ENCODE measurements at places on chromosomes 6 and 20.

DNA sequence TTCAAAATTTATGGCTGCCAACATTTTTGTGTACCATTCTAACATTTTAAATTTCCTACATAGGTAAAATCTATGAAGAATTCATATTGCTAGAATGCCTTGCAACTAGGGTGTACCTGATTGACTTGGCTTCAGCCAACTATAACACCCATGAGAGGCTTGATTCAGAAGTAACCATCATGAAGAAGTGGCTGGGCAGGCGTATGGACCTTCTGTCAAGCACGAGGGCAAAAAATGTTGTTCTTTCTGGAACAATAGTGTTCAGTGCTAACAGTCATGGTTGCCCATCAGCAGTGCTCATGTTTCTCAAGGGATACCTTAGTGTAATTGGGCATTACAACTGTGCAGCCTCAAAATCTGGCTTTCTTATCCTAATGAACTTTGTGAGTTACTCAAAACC lies 42.9 kb downstream of the ID4 start:
- no peak for DNase-seq

DNA sequence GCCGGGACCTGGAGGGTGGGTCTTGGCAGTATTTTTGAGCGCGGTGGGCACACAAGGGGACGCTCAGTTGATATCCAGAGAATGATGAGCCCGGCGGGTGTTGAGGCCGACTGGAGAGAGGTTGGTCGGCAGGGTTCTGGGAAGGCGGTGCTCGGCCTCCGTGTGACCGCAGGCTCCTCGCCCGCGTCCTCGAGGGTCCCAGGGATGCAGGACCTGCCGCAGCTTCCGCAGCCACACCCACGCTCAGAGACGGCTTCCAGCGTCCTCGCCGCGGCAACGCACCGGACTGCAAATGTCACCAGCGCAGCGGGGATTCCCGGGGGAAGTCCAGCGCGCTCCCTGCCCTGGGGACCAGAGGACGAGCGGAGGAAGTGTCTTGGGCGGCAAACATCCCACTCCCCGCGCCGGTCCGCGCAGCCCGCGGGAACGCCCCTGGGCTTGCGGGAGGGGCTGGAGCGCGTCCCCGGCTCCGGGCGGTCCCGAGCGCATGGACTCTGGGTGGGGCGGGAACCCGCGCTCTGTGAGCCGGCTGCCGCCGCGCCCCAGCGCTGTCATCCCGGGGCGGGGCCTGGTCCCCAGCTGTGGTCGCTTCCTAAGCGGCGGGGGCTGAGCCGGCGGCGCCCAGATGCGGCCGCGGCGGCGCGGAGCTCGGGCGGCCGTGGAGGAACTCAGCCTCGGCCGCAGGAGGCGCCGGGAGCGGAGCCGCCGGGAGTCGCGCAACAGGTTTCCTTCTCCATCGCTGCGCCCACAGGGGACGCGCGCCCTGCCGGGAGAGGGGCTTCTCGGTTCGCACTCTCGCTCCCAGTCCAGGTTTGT lies at the start of gene STX11:
TSS of gene STX11 (plus strand) at position 624 of the 816 bp plus-strand sequence. CDS start 36,111 bp downstream, outside the sequence.
- peak; percentile 80 for DNase-seq

GRCh38 chr6:89826029-89826528 lies 3.6 kb upstream of the CASP8AP2 start:
- no peak for DNase-seq

- DNase-seq = no peak
Observed at GRCh38 chr20:22411627-22412450, 172.5 kb downstream of the FOXA2 start.

DNA sequence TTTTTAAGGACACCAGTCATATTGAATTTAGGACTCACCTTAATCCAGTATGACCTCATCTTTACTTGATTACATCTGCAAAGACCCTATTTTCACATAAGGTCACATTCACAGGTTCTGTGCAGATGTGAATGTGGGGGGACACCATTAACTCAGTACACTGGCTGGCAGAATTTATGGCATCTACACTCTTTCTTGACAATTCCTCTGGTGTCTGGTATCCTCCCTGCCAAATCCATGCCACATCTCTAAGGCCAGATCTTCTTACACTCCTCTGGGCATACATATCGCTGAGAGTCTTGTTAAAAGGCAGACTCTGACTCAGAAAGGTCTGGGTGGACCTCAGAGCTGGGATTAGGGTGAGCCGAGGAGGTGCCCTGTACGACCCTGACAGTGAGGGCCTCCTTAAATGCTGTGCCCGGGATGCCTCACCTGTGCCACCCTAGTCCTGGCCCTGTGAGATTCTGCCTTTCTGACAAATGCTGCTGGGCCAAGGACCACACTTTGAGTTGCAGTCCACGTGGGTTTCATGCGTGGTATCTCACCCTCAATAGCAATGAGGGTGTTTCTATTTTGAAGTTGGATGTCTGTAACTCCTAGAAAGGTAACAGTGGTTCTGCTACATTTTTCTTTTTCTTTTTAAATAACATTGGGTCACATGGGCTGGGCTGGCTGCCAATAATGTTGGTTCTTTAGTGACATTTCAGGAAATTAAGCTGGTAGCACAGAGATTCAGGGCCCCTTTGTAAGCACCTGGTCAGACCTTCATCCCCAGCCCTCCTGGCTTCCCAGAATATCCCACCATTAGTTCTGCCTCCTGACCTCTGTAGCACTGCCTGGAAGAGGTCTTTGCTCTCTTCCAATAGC lies 17.2 kb upstream of the LRRN4 start:
- no peak for DNase-seq

DNA sequence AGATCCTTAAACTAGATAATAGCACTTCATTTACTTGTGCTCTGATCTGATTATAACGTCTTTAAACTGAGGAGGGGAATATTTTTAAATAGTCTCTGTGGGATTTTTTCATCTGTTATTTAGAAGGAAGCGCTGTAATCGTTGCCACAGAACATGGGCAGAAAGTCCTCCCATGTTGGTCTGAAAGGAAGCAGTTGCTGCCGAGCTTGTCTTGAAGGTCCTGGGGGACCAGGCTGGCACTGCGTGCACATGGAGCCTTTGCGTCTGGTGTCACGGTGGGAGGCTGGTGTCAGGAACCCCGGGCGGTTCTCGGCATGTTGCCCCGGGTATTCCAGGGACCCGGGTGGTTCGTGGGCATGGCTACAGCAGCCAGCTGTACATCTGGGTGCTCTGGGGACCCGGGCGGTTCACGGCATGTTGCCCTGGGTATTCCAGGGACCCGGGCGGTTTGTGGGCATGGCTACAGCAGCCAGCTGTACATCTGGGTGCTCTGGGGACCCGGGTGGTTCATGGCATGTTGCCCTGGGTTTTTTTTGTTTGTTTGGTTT lies 11.5 kb downstream of the TPD52L2 start:
- DNase-seq = no peak

- no peak for DNase-seq
Observed at GRCh38 chr6:108574457-108575141, 13.9 kb downstream of the FOXO3 start.

DNA sequence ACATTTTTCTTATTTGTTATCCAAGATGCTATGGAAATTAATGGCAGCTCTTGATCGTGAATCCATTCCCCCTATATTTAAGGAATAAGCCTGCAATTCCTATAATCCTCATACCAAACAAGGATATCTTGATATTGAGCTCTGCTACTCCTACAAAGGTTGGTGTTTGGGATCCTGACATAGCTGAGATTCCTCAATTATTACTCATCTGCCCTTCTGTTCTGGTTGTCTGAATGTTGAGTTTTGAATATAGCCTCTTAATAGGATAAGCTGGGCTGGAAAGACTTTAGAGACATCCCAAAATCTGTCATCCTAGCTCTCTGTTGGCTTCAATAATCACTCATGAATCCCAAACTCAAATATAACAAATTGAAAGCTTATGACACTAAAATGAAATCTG lies 49.9 kb downstream of the CLIC5 start:
- no peak for DNase-seq

- no peak for DNase-seq
Observed at GRCh38 chr6:131001111-131001736, 61.8 kb downstream of the EPB41L2 start.

GRCh38 chr20:41480054-41480770 lies 113.6 kb upstream of the EMILIN3 start:
- no peak for DNase-seq

- no peak for DNase-seq
Observed at GRCh38 chr6:14380086-14380820, 262.7 kb downstream of the CD83 start.

GRCh38 chr6:143844006-143844405 lies 868 bp downstream of the LTV1 start:
- DNase-seq = no peak

DNA sequence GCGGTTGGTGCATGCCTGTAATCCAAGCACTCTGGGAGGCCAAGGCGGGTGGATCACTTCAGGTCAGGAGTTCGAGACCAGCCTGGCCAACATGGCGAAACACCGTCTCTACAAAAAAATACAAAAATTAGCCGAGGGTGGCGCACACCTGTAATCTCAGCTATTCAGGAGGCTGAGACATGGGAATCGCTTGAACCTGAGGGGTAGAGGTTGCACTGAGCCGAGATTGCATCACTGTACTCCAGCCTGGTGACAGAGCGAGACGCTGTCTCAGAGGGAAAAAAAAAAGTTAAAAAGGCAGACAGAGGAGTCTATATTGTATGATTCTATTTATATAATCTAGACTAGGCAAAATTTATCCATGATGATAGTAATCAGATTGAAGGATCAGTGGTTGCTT lies 27.3 kb upstream of the PLCG1 start:
- DNase-seq = no peak

DNA sequence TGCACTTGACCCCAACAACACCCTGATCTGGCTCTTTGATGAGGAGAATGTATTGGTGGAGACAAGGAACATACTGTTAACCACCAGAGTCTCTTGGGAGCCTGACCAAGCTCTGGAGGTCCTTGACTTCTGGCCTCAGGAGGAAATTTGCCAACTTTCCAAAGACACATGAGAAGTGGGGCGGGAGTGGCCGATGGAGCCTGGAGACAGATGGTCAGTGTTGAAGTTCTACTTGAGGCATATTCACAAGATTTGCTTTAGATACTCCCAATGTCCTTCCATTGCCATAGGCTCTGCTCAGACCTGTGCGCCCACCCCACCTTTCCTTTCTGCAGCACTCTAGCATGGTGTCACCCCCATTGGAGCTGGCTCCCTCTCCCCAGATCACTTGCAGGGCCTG lies 241.0 kb downstream of the SLC24A3 start:
- no peak for DNase-seq
